ENCODE measurements at places on chromosomes 2 and 18. TPM values are rescaled to one million over a fixed set of nuclear protein-coding genes. Genes with fewer than 3 reads are reported as not detected.

DNA sequence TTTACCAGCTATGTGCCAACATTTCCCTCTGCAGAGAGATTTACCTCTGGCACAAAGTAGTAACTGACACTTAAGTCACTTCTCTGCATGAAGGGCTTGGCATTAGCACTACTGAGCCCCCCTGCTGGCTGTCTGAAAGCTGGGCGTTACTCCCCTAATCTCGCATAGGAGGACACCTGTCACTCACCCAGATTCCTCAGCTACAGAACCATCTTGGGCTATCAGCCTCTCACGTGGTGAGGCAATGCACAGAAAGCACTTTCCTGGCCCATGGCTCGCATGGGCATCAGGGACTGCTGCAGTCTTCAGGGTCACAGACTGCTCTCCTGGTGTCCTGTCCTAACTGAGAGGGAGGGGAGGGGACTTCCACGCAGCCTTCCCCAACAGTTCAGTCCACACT, 12.0 kb downstream of the SERPINE2 start:
- DNase-seq: no peak

GRCh38 chr18:46130061-46130460, 25.9 kb downstream of the HAUS1 start:
- DNase-seq: no peak

DNA sequence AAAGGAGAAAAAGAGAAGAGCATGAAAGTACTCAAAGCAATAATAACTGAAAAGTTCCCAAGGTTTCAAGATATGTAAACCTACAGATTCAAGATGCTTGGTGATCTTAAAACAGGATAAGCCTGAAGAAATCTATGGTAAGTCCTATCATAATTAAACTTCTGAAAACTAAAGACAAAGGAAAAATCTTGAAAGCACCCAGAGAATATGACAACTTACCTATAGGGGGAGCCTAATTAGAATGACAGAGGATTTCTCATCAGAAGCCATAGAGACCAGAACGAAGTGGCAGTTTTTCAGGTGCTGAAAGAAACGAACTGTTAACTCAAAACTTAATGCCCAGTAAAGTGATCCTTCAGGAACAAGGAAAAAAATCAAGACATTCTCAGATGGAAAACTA, 59.7 kb downstream of the XDH start:
- no peak for DNase-seq

- no peak for DNase-seq
Measured at GRCh38 chr2:239245107-239245506, 155.7 kb downstream of the HDAC4 start.

DNA sequence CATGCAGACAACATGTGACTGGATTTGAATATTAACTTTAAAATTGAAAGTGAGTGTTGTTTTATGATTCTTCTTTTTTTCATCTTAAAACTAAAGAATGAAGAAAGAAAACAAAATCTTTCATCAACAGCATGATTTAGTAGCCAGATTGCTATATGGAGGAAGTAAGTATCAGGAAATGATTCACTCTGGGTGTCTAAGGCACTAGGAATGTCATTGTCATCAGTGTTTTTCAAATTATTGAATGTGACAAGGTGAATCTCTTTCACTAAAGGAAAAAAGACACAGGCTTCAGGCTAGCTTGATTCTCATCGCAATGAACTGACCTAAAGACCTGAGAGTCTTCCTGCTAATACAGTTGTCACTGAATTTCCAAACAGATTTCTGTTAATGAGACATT, 430.1 kb downstream of the FBXO15 start:
- DNase-seq: no peak

- no peak for DNase-seq
Measured at GRCh38 chr2:220043155-220043989, 415.9 kb downstream of the SLC4A3 start.

GRCh38 chr2:204133476-204133875, 196.9 kb downstream of the ICOS start:
- no peak for DNase-seq

- no peak for DNase-seq
Measured at GRCh38 chr18:23330423-23330822, 122.7 kb upstream of the RIOK3 start.

GRCh38 chr2:172953970-172954852, 121.4 kb upstream of the MAP3K20 start:
- no peak for DNase-seq

DNA sequence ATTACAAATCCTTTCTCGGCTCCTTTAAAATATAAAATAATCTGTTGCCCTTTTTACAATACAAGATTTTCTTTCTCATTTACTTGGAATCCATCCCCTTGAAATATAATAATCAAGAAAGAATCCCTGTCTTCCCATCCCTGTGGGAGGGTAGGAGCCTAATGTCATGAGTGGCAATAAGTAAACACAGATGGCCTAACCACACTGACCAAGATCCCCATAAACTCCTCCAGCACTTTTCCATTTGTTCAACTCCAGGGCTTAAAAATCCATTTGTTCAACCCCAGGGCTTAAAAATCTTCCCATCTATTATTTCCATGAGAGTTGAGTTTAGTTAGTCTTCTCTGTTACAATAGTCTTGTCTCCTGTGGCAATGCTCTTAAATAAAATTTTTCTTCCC, 297.6 kb downstream of the CDH7 start:
- DNase-seq: no peak

DNA sequence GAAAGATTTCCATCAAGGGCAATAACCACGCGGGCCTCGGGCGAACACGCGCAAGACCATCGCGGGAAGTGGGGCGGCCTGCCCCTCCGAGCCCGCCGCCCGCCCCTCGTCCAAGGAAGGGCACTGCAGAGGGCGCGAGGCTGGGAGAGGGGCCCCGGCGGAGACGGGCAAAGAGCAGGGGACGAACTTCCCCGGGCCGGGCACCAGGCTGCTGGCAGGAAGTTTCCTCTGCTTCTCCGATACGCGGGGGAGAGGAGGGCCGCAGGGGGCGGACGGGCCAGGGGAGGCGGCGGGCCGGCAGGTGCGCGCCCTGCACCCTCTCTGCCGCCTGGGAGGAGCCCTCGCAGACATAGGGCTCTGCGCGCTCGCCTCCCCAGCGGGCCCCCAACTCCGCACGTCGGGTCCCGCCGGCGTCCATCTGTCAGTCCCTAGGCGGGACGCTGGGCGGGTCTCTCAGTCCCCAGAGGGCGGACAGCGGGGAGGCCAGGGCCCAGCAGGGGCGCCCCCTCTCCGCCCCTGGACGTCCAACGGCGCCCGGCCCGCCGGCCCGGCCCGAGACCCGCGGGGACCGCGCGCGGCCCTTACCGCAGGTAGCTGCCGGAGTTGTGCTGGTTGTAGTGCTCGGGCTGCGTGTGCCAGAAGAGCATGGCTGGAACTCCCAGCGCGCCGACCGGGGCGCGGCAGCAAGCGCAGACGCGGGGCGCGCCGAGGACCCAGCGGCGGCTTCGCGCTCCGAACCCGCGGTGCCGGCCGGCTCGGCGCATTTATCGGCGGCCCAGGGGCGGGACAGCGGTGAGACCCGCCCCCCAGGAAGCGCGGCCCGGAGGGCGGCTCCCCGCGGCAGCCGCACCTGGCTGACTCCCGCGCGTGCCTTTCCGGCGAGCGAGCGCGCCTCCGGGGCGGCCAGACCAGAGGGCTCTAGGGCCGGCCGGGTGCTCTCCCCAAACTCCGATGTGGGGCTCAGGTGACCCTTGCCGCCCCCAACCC, at the start of gene TFCP2L1:
TSS of gene TFCP2L1 (minus strand) at position 740 of the 987 bp plus-strand sequence. CDS start at position 647, 93 bp downstream.
- no peak for DNase-seq

DNA sequence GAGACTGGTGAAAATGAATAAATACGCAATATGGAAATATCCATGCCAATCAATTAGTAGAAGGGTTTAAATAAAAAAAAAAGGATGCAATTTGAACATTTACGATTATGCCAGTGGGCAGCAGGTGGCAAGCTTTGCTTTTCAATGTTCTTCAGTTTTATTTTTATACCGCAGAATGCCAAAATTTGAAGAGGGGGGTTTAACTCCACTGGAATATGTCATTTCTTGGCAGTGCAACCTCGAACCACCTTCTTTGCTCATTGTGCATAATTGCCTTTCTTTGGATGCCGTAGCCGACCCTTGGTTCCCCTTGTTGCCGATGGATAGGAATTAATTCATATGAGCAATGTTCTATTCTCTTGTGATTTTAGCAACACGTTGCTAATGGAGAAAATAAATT, 88.0 kb downstream of the LTBP1 start:
- DNase-seq: no peak

DNA sequence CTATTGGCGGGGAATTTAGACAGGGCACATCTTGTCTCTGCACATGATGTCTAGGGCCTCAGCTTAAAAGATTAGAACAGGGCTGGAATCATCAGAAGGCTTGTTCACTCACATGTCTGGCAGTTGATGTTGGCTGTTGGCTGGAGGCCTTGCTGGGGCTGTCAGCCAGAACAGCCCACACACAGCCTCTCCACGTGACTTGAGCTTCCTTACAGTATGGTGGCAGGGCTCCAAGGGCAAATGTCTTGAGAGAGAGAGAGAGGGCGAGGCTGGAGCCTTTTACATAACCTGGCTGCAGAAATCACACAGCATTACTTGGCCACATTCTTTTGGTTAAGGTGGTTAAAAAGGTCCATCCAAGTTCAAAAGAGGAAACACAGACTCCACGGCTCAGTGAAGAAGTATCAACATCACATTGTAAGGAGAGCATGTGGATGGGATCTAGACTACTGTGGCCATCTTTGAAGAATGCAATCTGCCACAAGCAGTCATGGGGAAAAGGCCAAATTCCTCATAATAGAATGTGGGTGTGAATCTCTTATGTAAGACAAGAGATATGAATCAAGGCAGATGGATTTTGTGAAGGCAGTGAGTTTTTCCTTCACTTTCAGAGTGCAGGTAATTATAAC, 30.4 kb downstream of the SRSF7 start:
- no peak for DNase-seq

- no peak for DNase-seq
Measured at GRCh38 chr18:10006311-10006893, 92.6 kb downstream of the VAPA start.

- no peak for DNase-seq
Measured at GRCh38 chr2:72103690-72104089, 44.0 kb downstream of the CYP26B1 start.

- no peak for DNase-seq
Measured at GRCh38 chr18:4510711-4511110, 55.6 kb upstream of the DLGAP1 start.

GRCh38 chr2:64491426-64491825, 32.7 kb upstream of the AFTPH start:
- no peak for DNase-seq

DNA sequence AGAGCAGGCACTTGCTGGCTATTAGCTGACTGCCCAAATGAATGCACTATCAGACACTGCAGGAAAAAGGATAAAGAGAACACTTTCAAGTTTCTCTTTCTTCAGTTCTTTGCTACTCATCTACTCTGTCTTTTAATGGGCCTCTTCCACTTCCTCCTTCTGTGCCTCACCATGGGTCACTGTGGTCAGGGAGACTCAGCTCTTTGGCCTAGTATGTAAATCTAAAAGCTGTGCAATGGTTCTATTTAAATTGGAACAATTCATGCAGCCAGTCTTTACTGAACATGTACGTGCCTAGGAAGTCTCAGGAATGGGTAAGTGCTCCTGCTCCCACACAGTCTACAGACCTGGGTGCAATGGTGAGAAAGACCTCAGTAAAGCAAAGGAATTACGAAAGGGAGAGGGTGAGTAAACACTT, 79.1 kb upstream of the DNMT3A start:
- DNase-seq: no peak

DNA sequence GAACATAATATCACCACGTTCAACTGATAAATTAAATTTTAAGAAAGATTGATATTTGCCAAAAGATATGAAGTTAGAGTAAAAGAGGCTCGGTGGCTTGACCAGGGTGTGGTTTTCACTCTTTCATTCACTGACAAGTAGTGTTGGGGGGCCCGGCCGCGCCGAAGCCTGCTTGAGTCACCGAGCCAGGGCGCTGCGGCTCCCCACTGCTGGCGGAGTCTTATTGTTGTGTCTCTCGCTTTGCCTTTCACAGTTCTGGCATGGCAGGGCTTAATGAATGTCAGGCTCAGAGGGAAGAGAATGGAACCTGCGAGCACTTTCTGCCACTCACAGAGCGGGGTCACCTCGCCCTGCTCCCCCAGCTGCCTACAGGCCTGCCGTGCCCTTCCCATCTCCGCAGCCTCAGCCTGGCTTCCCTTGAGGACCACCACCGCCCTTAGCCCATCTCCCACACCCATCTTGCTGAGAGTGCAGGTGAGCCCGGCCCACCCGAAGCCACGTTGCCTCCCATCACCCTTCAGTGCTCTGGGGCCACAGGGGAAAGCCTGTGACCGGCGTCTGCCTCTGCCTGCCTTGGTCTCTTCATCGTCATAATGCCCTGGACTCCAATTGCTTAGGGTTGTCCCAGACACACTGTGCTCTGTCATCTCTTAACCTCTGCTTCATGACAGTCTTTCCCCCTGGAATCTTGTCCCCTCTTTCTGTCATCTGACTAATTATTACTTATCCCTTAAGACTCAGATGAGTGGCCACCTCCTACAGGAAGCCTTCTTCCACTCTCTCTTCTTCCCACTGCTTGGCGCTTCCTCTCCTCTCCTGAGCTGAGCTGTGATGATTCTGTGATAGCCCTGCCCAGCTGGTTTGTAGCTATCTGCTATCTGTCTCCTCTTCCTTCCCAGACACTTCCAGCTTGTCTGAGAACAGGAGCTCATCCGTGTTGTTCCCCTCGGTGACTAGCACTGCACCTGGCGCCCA, 142.5 kb downstream of the FAM210A start:
- DNase-seq: no peak

GRCh38 chr2:79822136-79822535, 309.3 kb downstream of the CTNNA2 start:
- no peak for DNase-seq

GRCh38 chr2:127100251-127101047, 6.5 kb downstream of the BIN1 start:
- DNase-seq: no peak

DNA sequence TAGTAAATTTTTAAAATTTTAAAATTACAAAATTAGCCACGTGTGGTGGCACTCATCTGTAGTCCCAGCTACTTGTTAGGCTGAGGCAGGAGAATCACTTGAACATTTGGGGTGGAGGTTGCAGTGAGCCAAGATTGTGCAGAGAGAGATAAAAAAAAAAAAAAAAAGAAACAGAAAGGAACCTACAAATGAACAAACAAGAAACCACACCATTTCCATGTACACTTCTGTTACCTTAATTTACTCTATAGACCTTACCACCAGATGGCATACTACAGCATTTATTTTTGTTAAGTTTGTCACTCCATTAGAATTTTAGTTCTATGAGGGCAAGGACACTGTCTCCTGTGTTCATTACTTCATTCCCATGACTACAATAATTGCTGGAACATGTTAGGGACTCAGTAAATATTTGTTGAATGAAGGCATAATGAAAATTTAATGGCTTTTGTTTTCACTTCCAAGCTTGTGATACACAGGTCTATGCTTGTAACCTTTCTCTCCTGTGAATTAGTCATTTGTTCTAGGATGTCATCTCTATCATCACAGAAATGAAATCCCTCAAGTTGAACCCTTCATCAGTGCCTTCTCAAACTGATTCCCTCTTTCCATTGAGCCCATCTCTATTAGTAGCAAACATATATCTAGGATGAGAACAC, 76.0 kb downstream of the ARHGAP15 start:
- DNase-seq: no peak

CYP27A1 gene
- total RNA-seq: 4.8 TPM

CYP1B1 gene
- total RNA-seq: 17.5 TPM

TSPYL6 gene
- not detected for total RNA-seq

CNRIP1 gene
- total RNA-seq: 37.3 TPM

SCN7A gene
- total RNA-seq: 0.39 TPM

TIMM21 gene
- 43.8 TPM for total RNA-seq

BOLL gene
- not detected for total RNA-seq

NYAP2 gene
- 0.36 TPM for total RNA-seq

NMUR1 gene
- total RNA-seq: not detected

SERPINB3 gene
- total RNA-seq: not detected

AQP12B gene
- total RNA-seq: not detected

CNDP1 gene
- total RNA-seq: 0.59 TPM

TBR1 gene
- total RNA-seq: 0.09 TPM

SERPINB4 gene
- not detected for total RNA-seq
